ENCODE measurements at places on chromosomes 11 and 22.
A peak's percentile ranks its signal among the peaks of the same experiment; 100 is the strongest.

GRCh38 chr11:128889657-128890213 is 1.4 kb upstream of the KCNJ5 start:
- no peak for DNase-seq

GRCh38 chr11:62256281-62256680 is 13.7 kb upstream of the SCGB2A2 start:
- no peak for DNase-seq

DNA sequence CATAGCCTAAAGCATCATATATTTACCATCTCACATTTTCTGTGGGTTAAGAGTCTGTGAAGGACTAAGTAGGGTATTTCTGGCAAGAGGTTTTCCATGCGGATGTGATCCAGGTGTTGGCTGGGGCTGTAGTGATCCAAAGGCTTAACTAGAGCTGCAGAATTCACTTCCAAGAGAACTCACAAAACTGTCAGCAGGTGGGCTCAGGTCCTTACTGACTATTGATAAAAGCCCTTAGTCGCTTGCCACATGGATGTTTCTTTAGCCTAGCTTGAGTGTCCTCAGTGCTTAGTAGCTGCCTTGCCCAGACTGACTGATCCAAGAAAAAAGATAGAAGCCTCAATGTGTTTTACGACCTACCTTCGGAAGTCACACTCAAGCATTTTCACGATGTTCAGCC is 250.8 kb downstream of the CNTN5 start:
- no peak for DNase-seq

DNA sequence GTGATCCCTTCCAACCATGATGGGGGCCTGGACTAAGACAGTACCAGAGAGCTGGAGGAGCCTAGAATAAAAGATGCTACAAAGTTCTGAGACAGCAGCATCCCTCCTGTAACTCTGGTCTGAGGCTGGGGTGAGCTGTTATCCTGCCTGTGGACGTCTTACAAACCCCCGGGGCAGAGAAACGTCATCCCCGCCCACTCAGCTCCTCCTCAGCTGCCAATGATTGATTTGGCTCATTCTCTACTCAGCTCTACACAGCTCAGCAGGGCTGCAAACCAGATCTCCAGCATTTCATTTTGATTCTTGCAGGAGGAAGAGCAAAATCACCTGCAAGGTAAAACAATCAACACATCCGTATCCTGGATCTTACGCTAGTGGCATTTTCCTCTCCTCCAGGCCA is 55.5 kb downstream of the CSNK2A3 start:
- DNase-seq = no peak

GRCh38 chr11:62242021-62242420 is at the start of gene SCGB1D2:
Gene SCGB1D2 (plus strand): TSS chr11:62242239. CDS start chr11:62242308, 69 bp downstream.
- DNase-seq = no peak

DNA sequence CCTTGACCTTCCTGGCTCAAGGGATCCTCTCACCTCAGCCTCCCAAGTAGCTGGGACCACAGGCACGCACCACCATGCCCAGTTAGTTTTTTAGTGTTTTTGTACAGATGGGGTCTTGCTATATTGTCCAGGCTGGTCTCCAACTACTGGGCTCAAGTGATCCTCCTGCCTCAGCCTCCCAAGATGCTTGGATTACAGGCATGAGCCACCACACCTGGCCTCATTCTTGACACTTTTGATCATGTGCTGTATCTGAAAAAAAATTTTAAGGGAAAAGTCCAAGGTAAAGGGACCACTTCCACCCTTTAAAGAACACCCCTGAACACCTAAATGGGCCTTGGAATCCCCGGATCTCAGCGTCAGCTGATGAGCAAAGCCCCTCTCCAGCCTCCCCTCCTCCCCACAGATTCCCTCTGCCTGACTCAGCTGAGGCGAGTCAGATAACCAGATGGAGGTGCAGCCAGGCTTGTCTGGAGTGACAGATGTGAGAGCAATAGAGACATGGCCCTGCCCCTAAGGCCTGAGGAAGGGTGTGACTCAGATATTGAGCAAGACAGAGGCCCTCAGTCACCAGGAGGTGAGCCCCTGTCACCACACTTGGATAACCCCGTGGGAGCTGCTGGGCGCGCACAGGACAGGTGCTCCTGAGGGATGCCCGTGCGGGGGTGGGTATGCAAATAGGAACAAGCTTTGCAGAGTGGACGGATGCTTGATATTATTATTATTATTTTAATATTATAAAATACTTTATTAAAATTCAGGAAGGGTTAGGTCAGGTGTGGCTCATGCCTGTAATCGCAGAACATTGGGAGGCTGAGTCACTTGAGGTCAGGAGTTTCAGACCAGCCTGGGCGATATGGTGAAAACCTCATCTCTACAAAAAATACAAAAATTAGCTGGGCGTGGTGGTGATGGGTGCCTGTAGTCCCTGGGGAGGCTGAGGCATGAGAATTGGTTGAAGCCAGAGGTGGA is 5.0 kb upstream of the CCDC88B start:
- peak; percentile 30 for DNase-seq

DNA sequence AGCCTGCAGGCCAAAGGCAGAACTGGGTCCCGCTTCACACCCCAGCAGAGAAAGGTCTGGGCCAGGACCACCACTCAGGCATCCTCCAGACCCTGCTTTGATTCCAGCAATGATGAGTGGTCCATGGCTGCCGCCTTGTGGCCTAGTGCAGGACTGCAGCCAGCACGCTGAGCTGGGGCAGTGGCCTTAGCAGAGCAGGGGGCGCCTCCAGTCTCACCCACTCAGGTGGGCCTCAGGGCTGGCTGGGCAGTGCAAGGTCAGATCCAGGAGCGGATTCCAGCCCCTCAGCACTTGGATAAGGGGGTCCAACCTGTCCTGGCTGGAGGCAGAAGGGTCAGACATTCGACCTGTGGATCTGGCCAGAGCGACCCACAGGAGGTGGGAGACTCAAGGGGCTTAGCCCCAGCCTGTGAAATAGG is 9.6 kb upstream of the PDE2A start:
- DNase-seq = peak; percentile 79

DNA sequence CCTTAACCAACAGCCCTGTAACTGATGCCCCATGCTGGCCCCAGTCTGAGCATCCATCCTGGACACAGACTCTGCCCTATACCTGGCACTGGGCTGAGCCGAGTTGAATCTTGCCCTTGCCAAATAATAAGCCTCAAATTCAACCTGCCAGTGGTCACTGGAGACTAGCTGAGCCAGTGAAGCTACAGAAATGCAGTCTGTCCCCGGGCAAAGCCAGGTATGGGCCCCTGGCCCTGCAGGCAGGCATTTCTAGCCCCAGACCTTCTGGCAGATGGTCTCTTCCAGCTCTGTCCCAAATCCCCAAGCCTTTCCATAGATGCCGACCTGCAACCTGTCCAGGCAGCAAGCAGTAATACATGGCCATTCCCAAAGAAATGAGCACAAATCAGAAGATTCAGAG is 4.7 kb downstream of the CLPB start:
- DNase-seq = no peak
